ENCODE measurements at places on chromosomes 1 and 21.

DNA sequence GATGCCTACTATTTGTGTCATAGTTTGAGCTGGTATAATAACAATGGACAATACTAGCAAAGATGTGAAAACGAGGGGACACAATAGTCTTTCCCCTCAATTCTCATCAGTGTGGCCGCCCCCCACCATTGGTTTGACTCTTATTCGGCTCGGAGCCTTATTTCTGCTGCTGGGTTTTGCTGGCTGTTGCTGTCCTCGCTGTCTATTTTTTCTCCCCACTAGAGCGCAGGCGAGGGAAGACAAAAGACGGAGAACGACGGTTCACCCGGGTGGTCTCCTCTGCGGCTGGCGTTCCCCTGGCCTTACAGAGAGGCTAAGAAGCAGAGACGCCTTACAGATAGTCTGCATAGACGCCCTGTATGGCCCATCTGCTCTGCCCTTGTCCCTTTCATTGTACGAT lies 19.4 kb downstream of the CLIC6 start:
- no peak for DNase-seq

DNA sequence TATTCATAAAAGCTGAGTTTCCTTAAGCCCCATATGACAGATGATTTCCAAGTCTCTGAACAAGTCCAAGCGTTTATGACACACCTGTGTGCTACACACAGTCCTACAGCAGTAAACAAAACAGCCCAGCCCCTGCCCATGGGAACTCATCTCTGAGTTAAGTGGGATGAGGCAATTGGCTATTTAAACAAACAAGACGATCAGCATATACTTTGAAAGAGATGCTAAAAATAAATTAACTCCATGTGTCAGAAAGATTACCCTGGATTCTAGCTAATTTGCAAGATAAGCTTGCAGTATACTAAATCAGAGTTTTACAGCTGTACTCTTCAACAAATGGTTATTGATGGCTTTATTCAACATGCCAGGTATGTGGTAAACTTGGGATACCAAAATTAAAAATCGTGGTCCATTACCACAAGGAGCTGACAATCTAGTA lies 7.0 kb downstream of the PSMG1 start:
- no peak for DNase-seq

DNA sequence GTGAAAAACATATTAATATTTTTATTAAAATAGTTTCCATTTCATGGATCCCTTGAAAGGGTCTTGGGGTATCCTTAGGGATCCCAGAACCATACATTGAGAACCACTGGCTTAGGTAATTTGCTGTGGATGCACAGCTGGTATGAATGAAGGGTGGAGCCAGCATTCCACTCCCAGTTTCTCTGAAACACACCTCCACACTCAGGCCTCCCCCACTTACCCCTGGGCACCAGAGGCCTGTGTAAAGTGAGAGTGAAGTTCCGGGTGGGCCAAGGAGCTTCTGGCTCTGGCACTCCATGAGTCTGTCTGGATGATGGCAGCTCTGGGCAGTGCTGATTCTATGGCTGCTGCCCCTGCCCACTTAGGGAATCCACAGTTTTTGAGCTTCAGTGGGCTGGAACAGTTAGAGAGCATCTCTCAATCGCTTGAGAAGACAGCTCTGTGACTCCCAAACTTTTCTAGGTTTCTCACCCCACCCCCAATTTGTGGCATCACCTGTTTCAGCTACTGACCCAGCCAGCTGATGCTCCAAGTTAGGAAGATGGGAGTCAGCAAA lies 57.8 kb upstream of the CD1D start:
- DNase-seq: no peak

DNA sequence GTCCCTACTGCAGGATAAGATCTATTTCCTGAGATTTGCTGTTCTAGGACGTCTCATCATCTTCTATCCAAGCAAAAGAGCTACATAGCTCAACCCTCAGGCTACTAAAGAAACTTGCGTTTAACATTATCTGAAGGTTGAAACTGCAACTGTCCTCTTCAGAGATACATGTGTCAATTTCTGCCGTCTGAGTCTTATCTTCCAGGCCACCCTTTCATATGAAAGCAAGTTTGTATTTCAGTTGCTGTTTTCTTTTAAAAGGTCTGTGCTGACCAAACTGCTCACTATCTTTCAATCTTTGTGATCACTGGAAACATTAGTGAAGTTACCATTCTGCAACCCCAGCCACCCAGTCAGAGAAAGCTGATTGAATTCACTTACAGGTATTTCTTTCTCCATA lies 108.6 kb upstream of the RAB3GAP2 start:
- DNase-seq: no peak

GRCh38 chr1:20105856-20106255 lies 13.5 kb downstream of the PLA2G2D start:
- no peak for DNase-seq

DNA sequence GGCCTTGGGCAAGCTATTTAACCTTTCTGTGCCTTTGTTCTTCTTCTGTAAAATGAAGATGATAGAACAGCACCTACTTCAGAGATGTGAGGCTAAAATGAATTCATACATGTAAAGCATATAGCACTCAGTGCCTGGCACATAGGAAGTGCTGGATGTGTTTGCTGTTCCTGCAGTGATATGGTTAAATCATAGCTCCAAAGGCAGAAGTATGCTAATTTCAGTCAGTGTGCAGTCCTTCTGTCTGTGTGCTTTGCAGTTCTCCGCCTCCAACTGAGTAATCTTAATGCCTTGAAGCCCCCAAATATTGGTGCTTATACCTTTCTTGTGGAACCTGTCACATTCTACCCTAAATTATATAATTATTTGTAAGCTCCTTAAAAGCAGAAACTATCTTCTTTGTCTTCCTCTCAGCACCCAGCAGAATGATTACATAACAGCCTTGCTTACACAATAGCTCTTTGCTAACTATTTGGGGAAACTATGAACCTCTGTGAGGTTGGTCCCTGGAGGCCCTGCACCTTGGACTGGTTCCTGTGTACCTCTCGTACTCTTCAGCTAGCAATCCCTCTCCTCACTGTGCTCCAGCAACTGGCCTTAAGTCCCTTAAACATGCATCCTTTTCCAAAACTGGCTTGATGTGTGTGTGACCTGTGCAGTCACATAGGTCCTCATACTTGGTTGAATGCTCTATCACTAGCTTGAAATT lies 57.0 kb upstream of the CACYBP start:
- DNase-seq: no peak

Data from suprapubic skin (tissue), 4 donors.